ENCODE measurements at places on chromosomes 2 and 18. TPM values are rescaled to one million over a fixed set of nuclear protein-coding genes. Genes with fewer than 3 reads are reported as not detected.

DNA sequence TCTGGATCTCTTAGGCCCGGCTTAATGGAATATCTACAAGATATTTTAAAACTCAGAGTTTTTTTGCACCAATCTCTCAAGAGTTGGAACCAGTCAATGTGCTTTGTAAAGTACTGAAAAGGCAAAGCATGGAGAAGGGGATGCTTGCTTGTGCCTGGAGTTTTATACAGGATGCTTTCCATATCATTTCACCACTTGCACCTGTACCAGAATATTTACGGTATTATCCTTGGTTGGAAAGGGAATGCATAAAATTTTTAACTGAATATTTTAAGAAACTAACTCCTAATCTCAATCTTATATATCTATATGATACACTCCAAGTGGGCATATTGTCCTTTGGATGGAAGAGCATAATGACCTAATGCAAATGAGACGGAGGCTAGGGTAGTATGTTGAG, 318.7 kb downstream of the CLIP4 start:
- no peak for DNase-seq

The UGT1A3 gene
- not detected for total RNA-seq

DNA sequence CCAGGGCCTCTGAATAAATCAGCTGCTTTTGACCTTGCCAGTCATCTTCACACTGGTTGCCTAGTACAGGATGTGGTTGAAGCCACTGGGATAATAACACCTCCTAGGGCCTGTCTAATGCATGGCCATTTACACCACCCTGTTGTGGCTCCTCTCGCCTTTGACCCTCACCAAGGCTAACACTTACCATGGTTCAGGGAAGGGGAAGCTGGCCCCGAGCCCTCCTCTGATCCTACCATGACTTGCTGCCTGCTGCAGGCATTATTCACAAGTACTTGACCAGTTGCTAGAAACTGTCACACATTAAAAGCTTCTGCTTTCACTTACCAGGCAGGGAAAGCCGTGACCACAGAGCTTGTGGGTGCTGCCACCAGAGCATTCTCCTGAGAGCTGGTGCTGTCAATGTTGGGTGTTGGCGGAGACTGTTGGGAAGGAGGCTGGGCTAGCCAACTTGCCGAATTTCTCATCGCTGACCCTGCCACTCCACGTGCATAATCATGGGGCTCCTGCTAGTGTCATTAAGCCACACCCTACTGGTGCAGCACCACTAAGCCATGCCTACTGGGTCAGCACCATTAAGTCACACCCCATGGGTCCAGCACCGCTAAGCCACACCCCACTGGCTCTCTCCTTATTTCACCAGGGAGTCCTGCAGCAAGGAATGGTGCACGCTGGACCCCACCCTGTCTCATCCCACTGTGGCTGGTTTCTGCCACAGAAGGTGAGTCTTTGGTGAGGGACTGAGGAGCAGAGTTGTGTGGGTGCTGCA, 47.0 kb upstream of the TTC39C start:
- no peak for DNase-seq

The WDPCP gene
- total RNA-seq, result 6.6 TPM

GRCh38 chr2:200056105-200056504, 100.7 kb downstream of the MAIP1 start:
- no peak for DNase-seq

DNA sequence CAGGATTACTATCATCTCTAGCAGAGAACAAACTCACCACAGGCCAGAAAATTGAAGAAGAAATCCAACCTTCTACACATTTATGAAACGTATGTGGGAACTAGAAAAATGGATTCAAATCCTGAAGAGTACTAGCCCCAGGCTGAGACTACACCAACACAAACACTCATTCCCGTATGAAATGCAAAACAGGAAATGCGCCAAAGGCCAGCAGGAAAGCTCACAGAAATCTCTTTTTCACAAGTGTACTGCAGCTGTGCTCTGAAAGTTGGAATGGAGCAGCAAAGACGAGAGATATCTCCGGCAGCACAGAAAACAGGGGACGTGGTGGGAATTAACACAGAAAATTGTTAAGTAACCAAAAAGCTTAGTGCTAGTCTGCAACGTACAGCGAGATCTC, 913.5 kb downstream of the TDRD15 start:
- peak; percentile 3 for DNase-seq

- DNase-seq, result no peak
Measured at GRCh38 chr18:51074605-51075004, 44.6 kb downstream of the SMAD4 start.

GRCh38 chr2:180003559-180003958, 3.5 kb downstream of the CWC22 start:
- no peak for DNase-seq

The DRC1 gene
- not detected for total RNA-seq

GRCh38 chr2:9690252-9690651, 59.5 kb upstream of the YWHAQ start:
- DNase-seq, result no peak

DNA sequence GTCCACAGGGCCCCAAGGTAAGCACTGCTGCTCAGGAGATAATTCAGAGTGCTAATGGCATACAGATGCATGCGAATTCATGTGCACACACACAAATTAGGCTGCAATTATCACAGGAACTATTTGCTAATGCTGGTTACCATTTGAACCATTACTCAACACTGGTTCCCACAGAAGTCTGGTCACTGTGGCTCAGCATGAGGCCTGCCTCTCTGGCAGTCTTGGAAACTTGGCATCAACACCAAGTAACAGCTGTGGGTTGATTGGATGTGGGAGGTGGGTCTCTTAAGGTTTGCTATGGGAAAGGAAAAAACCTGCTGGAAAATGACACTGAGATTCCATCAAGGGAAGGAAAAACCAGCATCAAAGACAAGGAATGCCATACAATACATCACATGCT, 105.0 kb downstream of the CELF4 start:
- no peak for DNase-seq

GRCh38 chr18:54968807-54969206, 9.5 kb upstream of the CCDC68 start:
- DNase-seq, result no peak

DNA sequence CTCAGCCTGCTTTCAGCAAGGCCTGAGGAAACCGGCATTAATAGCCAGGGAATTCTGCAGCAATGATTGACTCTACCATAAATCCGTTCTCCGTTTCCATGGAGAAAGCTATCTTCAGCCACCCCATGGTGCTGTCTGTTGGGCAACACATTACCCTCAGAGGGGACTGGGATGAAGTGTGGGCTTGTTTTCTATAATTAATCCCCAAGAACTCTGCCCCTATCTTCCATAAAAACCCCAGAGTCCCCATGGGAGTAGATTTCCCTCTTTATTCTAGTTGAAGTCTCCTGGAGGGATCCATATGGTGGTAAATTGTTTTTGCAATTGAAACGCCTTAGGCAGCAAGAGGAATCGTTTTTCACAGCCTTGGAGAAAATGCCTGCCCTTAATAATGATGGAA, 9.2 kb downstream of the G6PC2 start:
- no peak for DNase-seq

DNA sequence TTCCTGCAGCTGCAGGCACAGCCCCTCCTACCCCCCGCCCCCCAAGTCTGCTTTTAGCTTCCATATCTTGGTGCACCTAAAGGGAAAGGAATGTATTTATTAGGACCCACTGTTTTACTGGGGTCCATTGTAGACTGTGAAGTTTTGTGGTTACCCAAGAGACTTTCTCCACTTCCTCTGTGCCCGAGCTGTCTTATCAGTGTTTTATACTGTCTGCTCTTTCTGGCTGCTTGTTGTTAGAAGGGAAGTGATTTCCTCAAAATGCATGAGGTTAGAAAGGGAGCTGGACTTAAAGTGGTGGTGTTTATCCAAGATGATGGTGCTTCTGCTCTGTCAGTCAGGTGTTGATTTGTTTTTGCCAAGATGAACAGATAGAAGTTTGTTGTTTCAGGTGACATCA, 85.0 kb downstream of the PTH2R start:
- no peak for DNase-seq

GRCh38 chr2:127174136-127174535, 46.0 kb downstream of the CYP27C1 start:
- DNase-seq, result peak; percentile 42

The DSEL gene
- 0.06 TPM for total RNA-seq

DNA sequence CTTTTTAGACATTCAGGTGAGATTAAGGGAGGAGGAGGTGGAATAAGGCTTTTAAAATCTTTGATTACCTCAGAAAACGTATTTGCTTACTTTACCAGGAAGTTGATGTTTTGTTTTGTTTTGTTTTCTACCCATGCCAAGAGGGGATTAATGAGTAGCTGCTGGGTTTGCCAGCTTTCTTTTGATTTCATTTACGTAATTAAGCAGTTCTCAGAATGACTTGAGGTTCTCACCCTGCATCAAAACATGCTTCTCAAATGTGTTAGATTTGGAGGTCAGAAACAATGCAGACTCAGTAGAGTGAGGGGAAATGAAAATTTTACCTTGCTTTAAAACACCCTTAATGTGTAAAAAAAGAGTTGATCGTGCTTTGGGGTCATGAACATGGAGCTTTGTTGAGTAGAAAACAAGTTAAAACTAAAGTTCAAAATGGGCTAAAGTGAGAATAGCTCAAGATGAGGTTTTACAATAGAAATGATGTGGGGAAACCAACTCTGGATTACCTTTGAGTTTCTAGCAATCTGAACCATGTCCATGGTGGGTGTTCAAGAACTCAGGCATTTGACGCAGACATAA, 217.1 kb upstream of the EPAS1 start:
- DNase-seq, result no peak

DNA sequence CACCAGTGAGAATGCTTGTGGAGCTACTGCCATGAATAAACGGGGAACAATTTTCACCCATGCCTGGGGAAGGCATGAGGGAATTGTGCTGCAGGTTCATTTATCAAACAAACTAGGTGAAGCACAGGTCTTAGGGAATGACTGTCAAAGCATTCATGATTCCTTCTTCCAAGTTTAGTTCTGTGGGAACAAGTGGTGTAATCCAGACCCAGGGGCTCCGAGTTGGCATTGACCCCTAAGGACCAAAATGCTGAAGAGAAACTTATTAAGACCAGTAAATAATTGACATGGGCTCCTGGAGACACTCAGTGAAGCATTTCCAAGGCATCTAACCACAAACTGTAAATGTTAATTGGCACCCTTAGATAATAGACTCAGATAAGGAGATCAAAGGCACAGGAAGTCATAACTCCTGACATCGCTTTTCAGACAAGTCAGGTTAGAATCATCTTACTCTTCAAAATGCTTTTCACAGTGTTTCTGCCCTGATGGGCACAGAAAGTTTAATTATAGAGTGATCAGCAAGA, 96.9 kb downstream of the SPP2 start:
- peak; percentile 49 for DNase-seq

DNA sequence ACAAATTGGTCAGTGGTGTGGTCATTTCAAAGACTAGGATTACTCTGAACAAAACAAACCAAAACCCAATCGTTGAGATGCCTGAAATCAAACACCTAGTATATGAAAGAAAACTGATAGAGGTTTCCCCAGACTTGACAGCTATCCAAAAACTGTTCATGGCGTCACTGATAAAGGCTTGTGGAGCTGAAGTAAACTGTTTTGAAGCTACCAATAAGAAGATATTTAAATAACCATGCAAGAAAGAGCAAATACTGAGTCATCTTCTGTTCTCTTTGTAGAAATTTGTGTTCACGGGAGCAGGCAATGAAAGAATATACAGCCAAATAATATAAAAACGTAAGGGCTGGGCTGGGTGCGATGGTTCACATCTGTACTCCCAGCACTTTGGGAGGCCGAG, 7.5 kb upstream of the COLEC11 start:
- DNase-seq, result no peak

- DNase-seq, result no peak
Measured at GRCh38 chr2:179235463-179236108, 29.0 kb downstream of the SESTD1 start.

The PLB1 gene
- total RNA-seq, result 0.83 TPM

The CTNNA2 gene
- not detected for total RNA-seq
